ENCODE measurements at places on chromosomes 7 and 10. TPM values are rescaled to one million over a fixed set of nuclear protein-coding genes. Genes with fewer than 3 reads are reported as not detected.

The C10orf105 gene
- polyA plus RNA-seq, result not detected

The IFIT1B gene
- not detected for polyA plus RNA-seq

The CPN1 gene
- not detected for polyA plus RNA-seq

The EGR2 gene
- polyA plus RNA-seq, result 0.09 TPM

The INMT gene
- polyA plus RNA-seq, result not detected

The PNLIPRP1 gene
- not detected for polyA plus RNA-seq

The CALY gene
- polyA plus RNA-seq, result not detected

The LRRC4 gene
- polyA plus RNA-seq, result 0.01 TPM

The C7orf33 gene
- polyA plus RNA-seq, result not detected

The CALML5 gene
- 11.4 TPM for polyA plus RNA-seq

The FAM149B1 gene
- polyA plus RNA-seq, result 14.8 TPM

The CFAP69 gene
- 0.67 TPM for polyA plus RNA-seq

The ZKSCAN5 gene
- polyA plus RNA-seq, result 8.4 TPM

The UTF1 gene
- not detected for polyA plus RNA-seq

The CLDN4 gene
- polyA plus RNA-seq, result 7.2 TPM

The GDF2 gene
- polyA plus RNA-seq, result not detected

The FBXO24 gene
- polyA plus RNA-seq, result 0.22 TPM

The LHFPL3 gene
- not detected for polyA plus RNA-seq

The PFKFB3 gene
- polyA plus RNA-seq, result 18.6 TPM

The URGCP gene
- polyA plus RNA-seq, result 27.6 TPM

The C10orf90 gene
- polyA plus RNA-seq, result not detected

The MINPP1 gene
- polyA plus RNA-seq, result 11.5 TPM

The CTAGE15 gene
- polyA plus RNA-seq, result 0.97 TPM

The GPER1 gene
- polyA plus RNA-seq, result 0.21 TPM

The GHRHR gene
- not detected for polyA plus RNA-seq
